Prostate gland (tissue), 2 donors: ENCODE measurements at places on chromosomes 1 and 21.

- no peak for DNase-seq
These were observed 5.4 kb downstream of the GADD45A start for GRCh38 chr1:67690411-67690810.

DNA sequence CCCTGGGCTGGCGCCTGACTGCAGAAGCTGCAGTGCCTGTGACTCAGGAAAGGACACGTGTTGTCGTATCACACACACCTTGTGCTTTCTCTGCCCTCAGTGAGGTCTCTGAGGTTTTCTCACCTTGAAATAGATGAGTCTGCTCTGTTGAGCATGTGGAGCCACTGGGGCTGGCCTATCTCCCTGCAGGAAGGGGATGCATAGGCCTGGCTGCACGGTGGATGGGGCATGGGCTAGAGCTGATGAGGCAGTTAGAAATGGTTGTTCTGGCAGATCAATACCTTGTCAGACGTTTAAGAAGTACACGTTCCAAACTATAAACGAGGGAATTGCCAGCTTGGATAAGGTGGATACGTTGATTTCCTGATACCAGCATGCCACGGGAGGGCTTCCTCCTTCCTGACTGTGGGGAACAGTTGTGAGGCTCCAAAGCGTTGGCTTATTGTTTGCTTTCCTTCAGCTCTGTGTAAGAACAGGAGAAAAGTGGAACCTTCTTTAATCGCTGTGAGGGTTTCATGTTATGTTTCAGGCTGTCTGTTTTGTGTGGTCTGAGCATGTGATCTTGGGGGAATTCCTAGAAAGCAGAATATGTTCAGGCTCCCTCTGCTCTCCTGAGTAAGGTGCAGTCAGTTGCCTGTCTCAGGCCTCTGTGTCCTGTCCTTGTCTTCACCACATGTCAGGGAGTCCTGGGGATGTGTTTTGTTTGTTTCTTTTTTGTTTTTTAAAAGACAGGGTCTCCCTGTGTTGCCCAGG lies 44.8 kb downstream of the PCNT start:
- no peak for DNase-seq

DNA sequence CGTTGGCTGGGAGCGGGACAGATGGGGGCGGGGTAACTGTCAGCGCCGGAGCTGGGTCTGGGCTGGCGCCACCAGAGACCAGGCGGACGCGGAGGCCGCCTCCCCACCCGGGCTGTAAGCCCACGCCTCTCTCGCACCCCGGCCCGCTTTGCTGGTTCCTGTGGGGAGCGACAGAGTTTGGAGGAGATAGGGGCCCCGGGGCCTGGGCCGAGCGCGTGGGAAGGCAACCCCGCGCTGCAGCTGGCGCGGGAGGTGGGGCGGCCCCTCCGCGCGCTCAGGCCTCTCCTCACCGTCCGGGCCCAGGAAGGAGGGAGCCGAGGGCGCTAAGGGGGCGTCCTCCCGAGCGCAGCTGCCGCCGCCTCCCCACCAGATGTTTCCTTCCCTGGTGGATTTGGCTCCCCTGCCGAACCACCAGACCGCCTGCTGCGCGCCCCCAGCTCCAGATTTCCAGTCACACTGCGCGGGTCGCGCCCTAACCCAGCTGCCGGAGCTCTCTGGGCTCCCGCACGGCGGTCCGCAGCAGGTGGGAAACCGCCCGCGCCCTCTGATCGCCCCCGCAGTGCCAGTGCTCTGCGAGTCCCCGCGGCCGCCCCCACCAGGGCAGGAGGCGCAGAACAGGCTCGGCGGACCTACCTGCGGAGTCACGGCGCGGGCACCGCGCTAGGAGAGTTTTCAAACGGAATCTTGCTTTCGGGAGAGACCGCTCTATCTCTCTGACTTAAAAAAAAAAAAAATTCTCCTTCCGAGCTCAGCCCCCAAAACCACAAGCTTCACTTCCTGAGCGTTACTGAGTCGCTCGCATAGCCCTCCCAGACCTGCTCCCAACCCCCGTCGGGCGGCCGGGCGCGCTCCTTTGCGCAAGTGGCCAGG lies 1.1 kb downstream of the GFI1 start:
- no peak for DNase-seq

- DNase-seq: no peak
These were observed 102.7 kb downstream of the ZNF281 start for GRCh38 chr1:200306944-200307754.

- no peak for DNase-seq
These were observed 16.7 kb upstream of the WASF2 start for GRCh38 chr1:27506703-27507102.

DNA sequence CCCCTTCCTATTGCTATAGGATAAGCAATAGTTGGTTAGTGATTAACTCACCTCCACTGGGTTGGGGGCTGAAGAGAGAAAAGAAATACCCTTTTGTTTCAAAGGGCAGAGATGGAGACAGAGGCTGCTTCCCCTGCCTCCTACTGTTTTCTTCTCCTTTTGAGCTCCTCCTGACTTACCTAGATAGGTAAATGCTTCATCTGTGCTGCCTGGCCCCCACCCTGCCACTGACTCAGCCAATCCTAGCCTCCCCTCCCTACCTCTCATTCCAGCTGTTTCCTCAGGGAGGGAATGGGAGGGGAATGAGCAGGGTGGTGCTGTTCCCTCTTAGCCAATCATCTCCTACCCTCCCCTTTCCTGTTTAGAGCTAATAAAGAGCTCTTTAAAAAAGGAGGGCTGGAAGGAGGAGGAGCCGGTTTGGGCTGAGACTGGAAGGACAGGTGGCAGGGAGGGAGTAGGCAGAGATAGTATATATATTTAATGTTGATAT lies at the start of gene C1orf116:
C1orf116 (minus strand) TSS at position 229 of the 490 bp plus-strand sequence. CDS start 5,158 bp downstream, outside the sequence.
- peak; percentile 93 for DNase-seq

- DNase-seq: no peak
These were observed 58.1 kb upstream of the COA6 start for GRCh38 chr1:234315091-234315541.

- DNase-seq: no peak
These were observed 35.6 kb downstream of the HSPG2 start for GRCh38 chr1:21901473-21901847.

DNA sequence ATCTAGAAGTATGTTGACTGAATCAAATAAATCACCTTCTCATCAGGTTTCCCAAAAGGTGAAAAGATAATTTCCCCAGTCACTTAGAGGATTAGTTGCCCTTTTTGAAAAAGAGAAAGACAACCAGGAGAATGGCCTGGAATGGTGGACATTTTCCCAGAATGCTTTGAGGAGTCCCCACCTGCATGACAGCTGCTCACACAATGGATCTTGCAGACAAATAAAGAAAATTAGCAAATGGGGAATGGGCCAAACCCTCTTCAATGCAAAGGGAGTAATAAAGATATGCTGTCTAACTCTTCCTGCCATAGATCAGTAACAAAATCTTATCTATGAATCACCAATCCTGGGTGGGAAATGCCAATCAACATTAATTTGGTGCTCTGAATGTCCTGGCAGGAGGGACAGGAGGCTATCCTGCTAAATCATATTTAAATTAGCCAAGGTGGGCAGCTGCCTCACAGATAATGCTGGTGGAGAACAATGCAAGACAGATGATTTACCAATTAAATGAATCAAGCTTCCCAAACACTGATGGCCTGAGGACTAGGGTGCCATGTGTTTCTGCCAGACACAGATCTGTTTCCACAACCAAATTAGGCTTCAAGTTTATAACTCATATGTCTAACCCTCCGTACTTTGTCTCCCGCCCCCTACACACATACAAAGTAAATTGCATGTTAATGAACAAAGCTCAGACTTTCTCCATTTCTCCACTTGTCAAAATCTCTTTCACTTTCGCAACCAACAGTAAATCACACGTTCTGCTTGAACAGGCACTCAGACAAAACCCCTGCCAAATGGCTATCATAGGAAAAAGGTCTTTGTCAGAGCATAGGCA lies 488.0 kb upstream of the PLXNA2 start:
- DNase-seq: no peak

GRCh38 chr1:5770981-5771765 lies 221.1 kb downstream of the NPHP4 start:
- no peak for DNase-seq

DNA sequence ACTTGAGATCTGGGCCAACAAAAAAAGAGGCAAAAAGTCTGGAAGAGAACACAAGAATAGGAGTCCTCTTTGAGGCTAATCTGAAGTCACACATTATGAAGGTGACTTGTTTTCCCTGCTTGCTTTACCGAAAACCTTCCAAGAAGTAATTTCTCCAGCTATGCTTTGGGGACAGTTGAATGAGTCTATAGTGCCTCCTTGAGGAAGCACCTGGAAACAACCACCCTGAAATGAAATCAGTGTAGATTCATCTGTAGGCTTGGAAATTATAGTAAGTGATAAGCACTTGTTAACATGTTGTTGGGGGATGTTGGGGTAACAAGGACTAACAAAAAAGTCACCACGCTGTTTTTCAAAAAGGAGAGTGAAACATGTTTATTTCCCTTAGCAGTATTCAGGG lies 23.4 kb upstream of the RPTN start:
- no peak for DNase-seq

DNA sequence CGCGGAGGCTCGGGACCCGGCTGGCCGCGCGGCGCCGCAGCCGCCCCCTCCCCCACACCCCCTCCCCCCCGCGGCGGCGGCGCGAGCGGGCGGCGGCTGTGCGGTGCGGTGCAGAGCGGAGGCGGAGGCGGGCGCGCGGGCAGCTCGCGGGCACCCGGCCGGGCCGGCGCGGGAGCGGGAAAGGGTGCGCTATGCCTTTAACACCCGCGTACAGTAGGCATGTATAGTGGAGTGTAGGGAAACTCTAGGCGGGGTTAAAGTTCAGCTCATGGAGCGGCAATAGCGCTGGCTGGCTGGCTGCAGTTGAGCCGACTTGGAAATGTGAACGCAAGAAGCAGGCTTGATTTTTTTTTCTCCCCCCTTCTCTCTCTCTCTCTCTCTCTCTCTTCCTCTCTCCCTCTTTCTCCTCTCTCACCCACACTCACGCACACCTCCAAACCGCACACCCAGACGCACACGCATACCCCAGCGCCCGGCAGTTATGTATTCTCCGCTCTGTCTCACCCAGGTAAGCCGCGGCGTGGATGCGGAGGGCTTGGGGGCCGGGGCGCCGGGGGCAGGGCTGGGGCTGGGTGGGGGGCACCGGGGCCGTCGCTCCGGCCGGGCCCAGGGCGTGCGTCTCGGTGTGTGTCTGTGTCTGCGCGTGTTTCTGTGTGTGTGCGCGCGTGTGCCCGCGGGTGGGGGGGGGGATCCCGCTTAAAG lies at the start of gene NFIA:
NFIA (plus strand) TSS at position 251 of the 702 bp plus-strand sequence.
- DNase-seq: no peak

DNA sequence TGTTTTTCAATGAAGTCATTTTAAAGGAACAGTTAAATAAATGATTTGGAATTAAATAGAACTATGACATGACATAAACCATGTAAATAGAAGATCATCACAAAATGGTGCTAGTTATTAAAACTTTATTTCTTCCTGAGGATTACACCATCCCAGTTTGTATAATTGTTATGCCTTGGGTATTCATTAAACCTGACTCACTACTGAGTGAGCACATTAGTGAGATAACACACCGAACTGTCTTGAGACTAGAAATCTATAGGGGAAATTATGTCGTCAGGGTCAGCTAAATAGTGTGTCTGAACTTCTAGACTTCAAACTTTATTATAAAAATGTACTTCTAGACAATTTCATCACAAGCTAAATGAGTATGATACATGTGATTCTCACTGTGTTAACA lies 189.4 kb downstream of the NCAM2 start:
- no peak for DNase-seq

- DNase-seq: no peak
These were observed 325.2 kb downstream of the DUSP10 start for GRCh38 chr1:221416723-221417122.

DNA sequence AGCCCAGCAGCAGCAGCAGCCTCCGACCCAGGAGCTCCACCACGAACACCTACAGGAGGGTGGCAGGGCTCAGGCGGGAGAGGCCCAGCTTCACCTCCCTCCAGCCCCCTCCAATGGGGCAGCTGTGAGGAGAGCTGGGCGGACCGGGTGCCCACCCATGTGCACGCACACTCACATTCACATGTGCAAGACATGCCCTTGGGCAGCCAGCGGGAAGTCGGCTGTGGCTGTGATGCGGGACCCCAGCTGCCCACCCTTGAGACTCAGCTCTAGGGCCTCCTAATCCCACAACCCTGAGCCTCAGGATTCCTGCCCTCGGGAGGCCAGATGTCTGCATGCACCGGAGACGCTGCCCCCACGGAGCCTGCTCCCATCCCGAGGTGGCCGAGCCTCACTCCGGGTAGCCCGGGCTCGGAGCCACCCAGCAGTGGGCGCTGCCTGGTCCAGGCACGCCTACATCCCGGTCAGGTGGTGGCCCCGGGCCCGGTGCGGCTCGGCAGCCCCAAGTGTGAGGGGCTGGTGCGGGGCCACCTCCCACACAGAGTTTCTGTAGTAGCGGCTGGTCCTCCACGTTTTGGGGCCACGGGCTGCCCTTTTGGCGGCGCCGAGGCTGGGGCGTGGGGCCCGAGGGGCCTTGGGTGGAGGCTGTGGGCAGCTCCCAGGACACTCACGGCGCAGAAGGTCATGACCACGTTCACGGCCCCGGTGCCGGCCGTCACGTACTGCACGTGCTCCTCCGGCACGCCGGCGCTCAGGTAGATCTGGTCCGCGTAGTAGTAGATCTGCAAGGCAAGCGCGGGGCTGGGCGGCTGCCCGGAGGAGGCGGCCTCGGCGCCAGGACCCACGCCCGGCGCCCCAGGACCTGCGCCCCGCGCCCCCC lies 12.9 kb upstream of the SLC2A7 start:
- DNase-seq: no peak

GRCh38 chr21:37513383-37513782 lies 146.8 kb downstream of the DYRK1A start:
- DNase-seq: no peak

GRCh38 chr1:227996187-227996950 lies 10.4 kb upstream of the WNT3A start:
- peak; percentile 60 for DNase-seq

DNA sequence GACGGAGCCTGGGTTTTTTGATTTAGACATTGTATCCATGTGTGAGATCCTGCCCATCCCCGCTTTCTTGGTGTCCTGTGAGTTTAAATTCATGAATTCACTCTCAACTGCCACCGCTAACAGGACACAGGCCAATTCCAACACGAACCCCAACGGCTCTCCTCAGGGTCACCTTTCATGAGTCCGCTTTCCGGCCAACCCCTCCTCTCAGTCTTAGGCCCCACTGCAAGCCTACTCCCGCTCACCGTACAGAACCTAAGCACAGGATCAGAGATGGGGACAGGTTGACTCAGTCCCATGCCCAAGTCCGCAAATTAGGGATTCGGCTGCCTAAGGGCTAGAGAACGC lies 238 bp upstream of the SCP2 start:
- DNase-seq: no peak

GRCh38 chr1:205133287-205133686 lies 11.5 kb upstream of the RBBP5 start:
- no peak for DNase-seq
